ENCODE measurements at places on chromosomes 1 and 21. TPM values are rescaled to one million over a fixed set of nuclear protein-coding genes. Genes with fewer than 3 reads are reported as not detected.

ZNF692 gene
- 12.4 TPM for total RNA-seq

SGIP1 gene
- not detected for total RNA-seq

IVL gene
- not detected for total RNA-seq

NIPAL3 gene
- total RNA-seq, result 7.9 TPM

HRNR gene
- total RNA-seq, result not detected

PCP4L1 gene
- 0.09 TPM for total RNA-seq

LPAR3 gene
- 0.35 TPM for total RNA-seq

CELA3A gene
- not detected for total RNA-seq

YY1AP1 gene
- total RNA-seq, result 44.2 TPM

VSIG8 gene
- 0.07 TPM for total RNA-seq

SASS6 gene
- 4.6 TPM for total RNA-seq

AGO1 gene
- total RNA-seq, result 3.6 TPM

ADCY10 gene
- 0.17 TPM for total RNA-seq

PLA2G2F gene
- total RNA-seq, result not detected

C1orf141 gene
- not detected for total RNA-seq

ELAPOR1 gene
- total RNA-seq, result 0.51 TPM

ETNK2 gene
- total RNA-seq, result 3.4 TPM

CACNA1S gene
- total RNA-seq, result not detected

TRIM58 gene
- total RNA-seq, result not detected

ADAMTSL4 gene
- 4.3 TPM for total RNA-seq

SPRR4 gene
- not detected for total RNA-seq

TFF3 gene
- total RNA-seq, result not detected

BACH1 gene
- 3.3 TPM for total RNA-seq

PEX10 gene
- 23.7 TPM for total RNA-seq

FCGR1A gene
- total RNA-seq, result not detected

KRTAP21-2 gene
- total RNA-seq, result not detected

TLR5 gene
- total RNA-seq, result 0.08 TPM

OR2M3 gene
- not detected for total RNA-seq

TEDDM1 gene
- not detected for total RNA-seq

CLDN17 gene
- not detected for total RNA-seq

WNT2B gene
- 0.22 TPM for total RNA-seq

IL24 gene
- 0.17 TPM for total RNA-seq

INSRR gene
- total RNA-seq, result not detected

LIN28A gene
- total RNA-seq, result 0.03 TPM

CD101 gene
- 0.25 TPM for total RNA-seq

SPRR5 gene
- total RNA-seq, result not detected

GBP4 gene
- total RNA-seq, result not detected

PCP4 gene
- total RNA-seq, result not detected

SLC44A3 gene
- 1.8 TPM for total RNA-seq

ETV3L gene
- total RNA-seq, result not detected

CNR2 gene
- not detected for total RNA-seq

REN gene
- not detected for total RNA-seq

PTPN7 gene
- not detected for total RNA-seq

TRAPPC10 gene
- 16.6 TPM for total RNA-seq

LRRC53 gene
- total RNA-seq, result not detected

FCRL3 gene
- not detected for total RNA-seq

STRIP1 gene
- total RNA-seq, result 14.2 TPM

AVPR1B gene
- total RNA-seq, result not detected

KMO gene
- total RNA-seq, result 0.90 TPM

MRPL20 gene
- total RNA-seq, result 127 TPM

FALEC gene
- total RNA-seq, result not detected

AK5 gene
- total RNA-seq, result 7.8 TPM

LDLRAD2 gene
- 0.10 TPM for total RNA-seq

GPR37L1 gene
- 0.14 TPM for total RNA-seq

Measured in A549 treated with RU486 at 1 μM for 4 hours (cell line).